KG1 (cell line): ENCODE measurements at places on chromosomes 6 and 20.

DNA sequence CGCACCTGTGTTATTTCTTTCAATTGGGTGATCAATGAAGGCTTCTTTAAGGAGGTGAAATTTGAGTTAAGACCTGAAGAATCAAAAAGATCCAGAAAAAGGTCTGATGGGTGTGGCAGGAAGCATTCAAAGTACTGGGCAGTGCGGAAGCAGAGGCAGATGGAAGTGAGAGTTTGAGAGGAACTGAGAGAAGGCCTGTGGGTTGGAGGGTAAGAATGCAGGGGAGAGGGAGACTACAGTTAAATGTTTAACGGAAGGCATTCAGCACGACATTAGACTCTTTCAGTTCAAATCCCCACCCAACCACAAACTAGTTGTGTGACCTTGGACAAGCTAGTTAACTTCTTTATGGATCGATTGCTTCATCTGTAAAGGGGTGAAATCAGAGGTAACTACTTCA lies 50.5 kb upstream of the GCM1 start:
- DNase-seq: no peak

- no peak for DNase-seq
Measured at GRCh38 chr6:31114970-31115849, 610 bp downstream of the PSORS1C1 start.

GRCh38 chr6:121579478-121579877 lies 144.0 kb downstream of the GJA1 start:
- DNase-seq: no peak

DNA sequence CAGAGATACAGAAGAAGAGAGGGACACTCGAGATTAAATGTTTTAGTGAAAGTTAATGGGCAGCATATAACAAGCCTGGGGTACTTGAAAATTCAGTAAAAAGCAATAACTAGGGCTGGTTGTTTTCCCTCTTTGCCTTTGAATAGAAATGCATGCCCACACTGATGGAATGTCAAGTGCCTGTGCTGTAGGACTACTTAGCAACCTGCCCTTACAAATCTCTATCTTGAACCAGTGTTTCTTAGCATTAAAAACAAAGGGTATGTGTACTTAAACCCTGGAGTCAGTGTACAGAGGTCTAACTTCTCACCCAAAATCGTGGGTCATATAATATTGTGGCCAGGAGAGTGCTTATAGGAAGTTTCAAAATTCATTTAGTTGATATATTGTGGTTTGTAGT lies 37.1 kb downstream of the RNF144B start:
- no peak for DNase-seq

DNA sequence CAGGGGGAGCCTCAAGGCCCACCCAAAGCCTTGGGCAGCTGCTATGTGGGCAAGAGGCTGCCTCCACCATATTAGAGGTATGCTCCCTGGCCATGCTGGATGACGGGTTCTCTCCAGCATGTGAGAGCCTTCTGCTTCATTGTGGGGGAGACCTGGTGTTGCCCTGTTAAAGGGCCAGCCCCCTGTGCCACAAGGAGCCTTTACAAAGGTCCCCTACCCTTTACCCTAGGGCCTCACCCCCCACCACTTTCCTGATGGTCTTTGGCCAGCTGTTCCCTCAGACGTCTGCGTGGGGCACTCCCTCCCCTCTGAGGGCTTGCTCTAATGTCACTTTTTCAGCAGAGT lies 5.2 kb downstream of the ADIG start:
- DNase-seq: no peak

DNA sequence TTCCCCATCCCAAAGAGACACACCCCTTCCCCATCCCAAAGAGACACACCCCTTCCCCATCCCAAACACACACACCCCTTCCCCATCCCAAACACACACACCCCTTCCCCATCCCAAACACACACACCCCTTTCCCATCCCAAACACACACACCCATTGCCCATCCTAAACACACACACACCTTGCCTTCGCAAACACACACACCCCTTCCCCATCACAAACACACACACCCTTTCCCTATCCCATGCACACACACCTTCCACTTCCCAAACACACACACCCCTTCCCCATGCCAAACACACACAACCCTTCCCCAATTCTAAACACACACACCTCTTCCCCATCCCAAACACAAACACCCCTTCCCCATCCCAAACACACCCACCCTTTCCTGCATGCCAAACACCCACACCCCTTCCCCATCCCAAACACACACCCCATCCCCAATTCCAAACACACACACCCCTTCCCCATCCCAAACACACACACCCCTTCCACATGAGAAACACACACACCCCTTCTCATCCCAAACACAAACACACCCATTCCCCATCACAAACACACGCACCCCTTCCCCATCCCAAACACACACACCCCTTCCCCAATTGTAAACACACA lies 315.3 kb downstream of the KIF16B start:
- no peak for DNase-seq

- DNase-seq: no peak
Measured at GRCh38 chr6:161649068-161649467, 375.2 kb upstream of the AGPAT4 start.

- DNase-seq: no peak
Measured at GRCh38 chr20:58803533-58803932, 47.2 kb downstream of the GNAS-AS1 start.

GRCh38 chr6:164928728-164929407 lies 380.5 kb downstream of the C6orf118 start:
- DNase-seq: no peak

GRCh38 chr6:69331886-69332285 lies 464.9 kb downstream of the LMBRD1 start:
- no peak for DNase-seq

- DNase-seq: no peak
Measured at GRCh38 chr20:44532981-44533331, 11.1 kb upstream of the SERINC3 start.

DNA sequence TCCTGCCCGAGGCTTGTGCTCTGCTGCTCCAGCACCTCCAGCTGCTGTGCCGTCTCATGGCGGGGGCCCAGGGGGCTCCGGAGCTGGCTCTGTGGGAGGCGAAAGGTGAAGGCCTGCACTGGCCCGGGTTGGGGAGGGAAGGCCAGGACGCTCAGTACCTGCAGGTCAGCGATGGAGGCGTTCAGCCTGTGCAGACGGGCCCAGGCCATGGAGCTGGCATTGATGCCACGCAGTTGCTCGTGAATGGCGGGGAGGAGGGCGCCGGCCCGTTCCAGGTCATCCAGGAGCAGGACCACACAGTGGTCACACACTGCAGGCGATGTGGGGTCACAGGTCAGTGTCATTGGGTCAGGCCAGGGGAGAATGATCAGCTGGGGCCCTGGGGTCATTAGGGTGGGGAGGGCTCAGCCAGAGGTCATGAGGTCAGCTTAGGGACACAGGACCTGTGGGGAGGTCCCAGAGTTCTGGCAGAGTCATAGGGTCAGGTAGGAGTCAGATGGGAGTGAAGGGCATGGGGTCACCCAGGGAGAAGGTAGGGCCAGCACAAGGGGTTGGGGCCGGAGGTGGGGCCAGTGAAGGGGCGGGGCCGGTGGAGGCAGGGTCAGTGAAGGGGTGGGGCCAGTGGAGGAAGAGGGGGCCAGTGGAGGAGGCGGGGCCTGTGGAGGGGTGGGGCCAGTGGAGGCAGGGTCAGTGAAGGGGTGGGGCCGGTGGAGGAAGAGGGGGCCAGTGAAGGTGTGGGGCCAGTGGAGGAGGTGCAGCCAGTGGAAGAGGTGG lies 18.0 kb downstream of the ADRM1 start:
- no peak for DNase-seq

GRCh38 chr6:33417128-33417902 lies 592 bp downstream of the CUTA start:
- DNase-seq: no peak

DNA sequence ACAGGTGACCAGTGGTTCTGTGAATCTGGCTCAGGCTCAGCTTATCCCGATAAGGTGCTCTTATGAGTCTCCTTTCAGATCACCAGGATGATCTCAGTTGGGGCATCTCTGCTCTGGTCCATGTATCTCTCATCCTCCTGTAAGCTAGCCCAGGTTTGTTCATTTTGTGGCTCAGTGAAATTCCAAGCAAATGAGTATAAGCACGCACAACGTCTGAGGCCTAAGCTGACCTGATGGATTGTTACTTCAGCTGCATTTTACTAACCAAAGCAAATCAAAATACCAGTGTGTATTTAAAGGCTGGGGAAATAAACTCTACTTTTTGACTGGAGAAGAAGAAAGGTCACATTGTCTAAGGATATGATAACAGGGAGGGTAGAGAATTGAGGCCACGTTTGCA lies 551.0 kb upstream of the BTBD3 start:
- no peak for DNase-seq

GRCh38 chr20:39943336-39943735 lies 745.7 kb downstream of the MAFB start:
- DNase-seq: no peak

- no peak for DNase-seq
Measured at GRCh38 chr20:46931699-46932098, 37.1 kb downstream of the EYA2 start.

- peak; percentile 18 for DNase-seq
Measured at GRCh38 chr6:68087399-68088133, 547.5 kb upstream of the ADGRB3 start.

DNA sequence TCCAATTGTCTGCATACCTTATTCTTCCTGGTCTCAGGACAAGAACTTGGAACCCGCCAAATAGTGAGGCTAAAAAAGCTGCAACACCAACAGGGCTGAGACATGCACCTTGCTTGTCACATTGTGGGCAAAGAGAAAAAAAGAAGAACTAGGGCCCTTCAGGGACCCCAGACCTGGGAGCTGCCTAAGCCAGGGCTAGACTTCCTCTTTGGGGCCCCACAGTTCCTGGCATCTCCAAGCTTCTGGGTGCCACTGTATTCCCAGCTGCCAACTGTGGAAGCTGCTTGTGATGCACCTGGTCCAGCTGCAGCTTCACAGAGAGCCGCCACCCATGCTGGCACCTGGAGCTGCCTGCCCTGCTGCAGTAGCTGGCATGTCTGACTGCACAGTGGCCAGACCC lies 370.6 kb downstream of the CD83 start:
- DNase-seq: no peak

DNA sequence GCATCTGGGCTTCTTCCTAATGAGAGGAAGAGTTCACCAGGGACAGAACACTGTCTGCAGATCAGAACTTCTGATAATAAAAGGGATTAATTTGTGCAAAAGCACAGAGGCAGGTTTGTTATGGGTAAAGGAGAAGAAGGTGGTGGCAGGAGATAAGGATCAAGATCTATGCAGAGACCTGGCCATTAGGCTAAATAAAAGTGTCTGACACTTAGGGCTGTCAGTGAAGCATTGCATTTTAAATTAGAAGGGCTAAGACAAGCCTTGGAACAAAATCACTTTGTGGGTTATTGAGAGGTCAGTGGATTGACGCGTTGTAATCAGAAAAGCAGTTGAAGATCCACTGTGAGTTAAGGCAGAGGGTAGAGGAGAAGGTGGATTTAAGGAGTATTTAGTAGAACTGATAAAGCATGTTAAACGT lies 76.8 kb downstream of the MAP3K4 start:
- no peak for DNase-seq

GRCh38 chr20:53130795-53131194 lies 158.6 kb downstream of the TSHZ2 start:
- no peak for DNase-seq

- no peak for DNase-seq
Measured at GRCh38 chr6:137806914-137807682, 60.0 kb upstream of the TNFAIP3 start.

- no peak for DNase-seq
Measured at GRCh38 chr6:133130863-133131262, 110.3 kb upstream of the EYA4 start.

DNA sequence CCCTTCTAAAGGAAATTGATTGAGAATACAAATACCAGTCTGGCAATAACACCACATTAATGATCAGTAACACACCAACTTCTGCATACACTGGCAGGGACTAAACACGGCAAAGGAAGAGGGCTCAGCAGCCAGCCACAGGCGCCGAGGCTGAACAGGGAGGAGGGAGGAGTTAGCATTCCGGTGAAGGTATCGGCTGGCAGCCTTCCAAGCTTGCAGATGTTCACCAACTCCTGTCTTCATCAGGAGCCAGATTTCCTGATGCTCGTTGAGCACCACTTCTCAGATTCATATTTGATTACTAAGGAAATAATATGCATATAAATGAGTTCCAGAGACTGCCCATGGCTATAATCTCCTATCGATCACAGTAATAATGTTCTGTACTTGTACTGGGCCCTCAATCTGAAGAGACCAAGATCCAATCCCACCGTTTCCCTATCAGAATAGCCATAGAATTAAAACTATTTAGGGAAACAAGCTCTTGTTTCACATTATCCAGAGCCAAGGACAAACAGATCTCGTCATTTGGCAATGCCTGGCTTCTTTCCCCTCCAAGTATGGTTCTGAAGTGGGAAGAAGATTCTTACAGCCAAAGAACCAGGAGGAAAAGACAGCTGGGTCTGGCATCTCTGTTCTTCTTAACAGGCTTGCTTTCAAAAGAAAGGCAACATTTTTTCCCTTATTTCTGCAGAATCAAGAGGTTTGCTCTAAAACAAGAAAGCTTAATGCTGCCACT lies 42.2 kb downstream of the GFOD1 start:
- peak; percentile 26 for DNase-seq

DNA sequence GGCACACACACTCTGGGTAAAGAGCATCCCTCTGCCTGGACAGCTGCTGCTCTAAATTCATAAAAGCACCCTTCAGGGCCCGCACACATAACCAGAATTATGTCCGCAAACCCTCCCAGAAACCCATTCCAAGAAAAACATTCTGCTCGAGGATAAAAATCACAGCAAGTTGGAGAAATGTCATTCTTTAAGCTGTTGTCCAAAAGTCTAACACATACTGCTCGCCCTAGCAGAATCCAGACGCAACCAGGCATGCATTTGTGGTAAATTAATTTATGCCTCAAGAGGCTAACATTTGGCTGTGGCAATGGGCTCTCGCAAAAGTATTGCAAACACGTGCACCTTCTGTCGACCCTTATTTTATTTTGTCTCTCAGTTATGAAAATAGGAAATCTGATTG lies 116.1 kb upstream of the INSM1 start:
- no peak for DNase-seq
